Mucosa of descending colon (tissue), 3 donors: ENCODE measurements at places on chromosomes 3 and 15. TPM values are rescaled to one million over a fixed set of nuclear protein-coding genes. Genes with fewer than 3 reads are reported as not detected.
A peak's percentile ranks its signal among the peaks of the same experiment; 100 is the strongest.

DNA sequence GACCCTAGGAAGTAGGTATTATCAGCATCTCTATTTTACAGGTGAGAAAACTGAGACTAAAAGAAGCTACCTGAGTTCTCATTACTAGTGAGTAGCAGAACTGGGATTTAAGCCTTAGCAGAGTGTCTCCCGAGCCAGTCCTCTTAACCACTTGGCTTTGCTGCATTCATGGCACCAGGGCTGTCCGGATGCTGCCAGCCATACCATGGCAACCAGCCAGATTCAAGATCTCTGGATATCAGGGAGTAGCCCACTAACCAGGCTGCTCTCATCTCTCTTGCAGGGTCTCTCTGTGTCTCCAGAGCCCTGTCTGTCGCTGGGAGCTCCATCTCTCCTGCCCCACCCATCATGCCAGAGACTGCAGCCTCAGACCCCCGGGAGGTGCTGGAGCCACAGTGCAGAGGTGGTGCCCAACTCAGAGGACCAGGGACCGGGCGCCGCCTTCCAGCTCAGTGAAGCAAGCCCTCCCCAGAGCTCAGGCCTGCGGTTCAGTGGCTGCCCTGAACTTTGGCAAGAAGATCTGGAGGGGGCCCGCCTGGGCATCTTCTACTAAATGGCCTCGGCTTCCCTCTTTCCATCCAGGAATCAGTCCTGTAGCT is 1.7 kb downstream of the MESP2 start:
- peak; percentile 33 for DNase-seq

The FAM107A gene
- 23.6 TPM for total RNA-seq

DNA sequence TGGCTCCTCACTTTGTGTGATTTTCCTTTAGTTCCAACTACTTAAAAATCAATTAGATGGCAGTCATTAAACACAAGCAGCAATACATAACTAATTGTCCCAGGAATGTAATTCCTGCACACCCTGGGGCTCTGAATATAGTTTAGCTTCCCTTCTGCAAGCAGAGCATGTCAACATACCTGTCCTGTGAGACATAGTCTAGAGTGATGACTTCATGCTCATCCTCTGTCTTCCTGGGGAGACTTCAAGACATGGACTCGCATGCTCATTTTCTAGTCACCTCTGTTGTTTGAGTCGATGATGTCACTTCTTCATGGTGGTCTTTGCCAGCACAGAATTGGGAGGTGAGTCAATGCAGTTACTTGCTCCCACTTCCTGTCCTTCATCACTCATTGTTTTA is 15.7 kb downstream of the C3orf52 start:
- no peak for DNase-seq

- DNase-seq: no peak
These were observed 4.8 kb downstream of the CSRNP1 start for GRCh38 chr3:39148435-39149058.

DNA sequence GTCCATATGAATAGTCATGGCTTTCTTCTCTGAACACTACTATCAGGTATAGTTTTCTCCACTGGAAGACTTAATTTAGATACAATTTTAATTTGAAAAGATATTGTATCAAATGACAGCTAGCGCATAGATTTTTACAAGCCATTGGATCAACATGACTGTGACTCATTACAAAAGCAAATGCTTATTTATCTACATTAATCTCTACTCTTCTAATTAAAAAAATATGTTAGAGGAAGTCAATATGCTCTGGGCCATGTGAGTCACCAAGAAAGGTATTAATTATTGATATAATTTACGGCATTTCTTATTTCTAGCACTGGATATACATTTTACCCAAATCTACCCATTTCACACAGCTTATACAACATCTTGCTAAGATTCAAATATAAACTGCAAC is 800.3 kb upstream of the GBE1 start:
- DNase-seq: no peak

DNA sequence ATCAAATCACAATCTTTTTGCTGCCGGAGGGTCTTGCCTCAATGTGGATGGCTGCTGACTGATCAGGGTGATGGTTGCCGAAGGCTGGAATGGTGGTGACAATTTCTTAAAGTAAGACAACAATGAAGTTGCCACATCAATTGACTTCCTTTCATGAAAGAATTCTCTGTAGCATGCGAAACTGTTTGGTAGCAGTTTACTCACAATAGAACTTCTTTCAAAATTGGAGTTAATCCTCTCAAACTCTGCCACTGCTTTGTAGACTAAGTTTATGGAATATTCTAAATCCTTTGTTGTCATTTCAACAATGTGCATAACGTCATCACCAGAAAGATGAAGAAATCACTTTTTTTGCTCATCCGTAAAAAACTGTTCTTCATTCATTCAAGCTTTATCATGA is 65.8 kb downstream of the B3GNT5 start:
- DNase-seq: no peak

DNA sequence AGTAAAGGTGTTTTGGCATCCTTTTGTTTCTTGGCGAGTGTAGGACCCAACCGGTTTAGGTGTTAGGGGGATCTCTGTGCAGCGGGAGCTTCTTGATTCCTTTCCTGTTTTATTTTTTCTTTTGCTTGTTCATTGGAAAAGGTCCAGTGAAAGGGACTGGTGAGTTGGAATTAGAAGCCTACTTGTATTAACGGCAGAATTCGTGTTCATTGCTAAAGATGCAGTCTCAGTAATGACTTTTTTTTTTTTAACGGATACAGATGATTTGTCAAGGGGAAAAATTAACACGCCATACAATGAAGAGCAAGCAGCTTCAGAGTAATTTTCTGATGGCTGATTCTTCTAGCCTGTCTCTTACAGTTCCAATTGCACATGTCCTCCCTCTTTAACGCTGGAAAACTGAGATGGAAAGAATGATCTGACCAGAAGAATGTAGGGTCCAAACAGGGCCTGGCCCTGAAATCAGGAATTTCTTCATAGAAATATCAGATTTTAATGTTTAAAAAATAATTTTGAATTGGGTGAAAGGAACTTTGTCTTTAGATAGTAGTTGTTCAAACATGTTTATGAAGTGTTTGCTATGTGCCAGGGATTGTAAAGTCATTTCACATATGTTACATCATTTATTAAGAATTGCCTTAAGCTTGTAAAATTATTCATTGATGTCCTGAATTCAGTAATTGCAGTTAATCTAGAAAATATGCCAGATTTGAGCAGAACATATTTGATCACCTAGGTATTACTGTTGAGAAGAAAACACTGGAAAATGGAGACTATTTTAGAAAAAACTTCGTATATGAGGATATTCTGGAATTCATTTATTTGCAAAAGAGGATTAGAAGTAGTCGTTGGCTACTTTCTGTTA is 1.4 kb downstream of the MAPK6 start:
- no peak for DNase-seq

DNA sequence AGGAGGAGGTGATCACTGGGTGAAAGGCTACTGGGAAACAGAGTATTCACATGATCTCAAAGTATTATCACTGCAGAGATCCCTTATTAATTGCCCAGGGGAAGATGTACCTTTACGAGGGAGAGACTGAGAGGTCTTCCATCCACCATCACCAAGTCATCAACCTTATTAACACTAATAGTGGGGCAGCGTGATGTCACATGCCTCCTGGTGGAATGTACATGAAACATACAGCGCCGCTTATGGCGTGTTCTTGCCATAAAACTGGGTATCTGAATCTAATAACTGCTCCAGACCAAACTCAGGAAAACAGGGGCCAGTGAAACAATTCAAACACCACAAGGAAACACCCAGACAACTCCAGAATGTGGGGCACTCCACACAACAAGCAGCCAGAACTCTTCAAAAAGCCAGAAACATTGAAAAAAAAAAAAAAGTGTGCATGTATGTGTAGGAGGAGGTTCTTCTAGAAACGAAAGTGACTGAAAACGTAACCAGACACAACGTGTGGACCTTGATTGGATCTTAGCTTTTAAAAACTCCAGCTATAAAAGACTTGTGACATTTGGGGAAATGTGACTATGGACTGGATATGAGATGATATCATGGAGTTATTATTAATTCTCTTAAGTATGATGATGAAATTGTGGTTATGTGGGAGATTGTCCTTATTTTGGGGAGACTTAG is 4.6 kb downstream of the STIMATE start:
- no peak for DNase-seq

DNA sequence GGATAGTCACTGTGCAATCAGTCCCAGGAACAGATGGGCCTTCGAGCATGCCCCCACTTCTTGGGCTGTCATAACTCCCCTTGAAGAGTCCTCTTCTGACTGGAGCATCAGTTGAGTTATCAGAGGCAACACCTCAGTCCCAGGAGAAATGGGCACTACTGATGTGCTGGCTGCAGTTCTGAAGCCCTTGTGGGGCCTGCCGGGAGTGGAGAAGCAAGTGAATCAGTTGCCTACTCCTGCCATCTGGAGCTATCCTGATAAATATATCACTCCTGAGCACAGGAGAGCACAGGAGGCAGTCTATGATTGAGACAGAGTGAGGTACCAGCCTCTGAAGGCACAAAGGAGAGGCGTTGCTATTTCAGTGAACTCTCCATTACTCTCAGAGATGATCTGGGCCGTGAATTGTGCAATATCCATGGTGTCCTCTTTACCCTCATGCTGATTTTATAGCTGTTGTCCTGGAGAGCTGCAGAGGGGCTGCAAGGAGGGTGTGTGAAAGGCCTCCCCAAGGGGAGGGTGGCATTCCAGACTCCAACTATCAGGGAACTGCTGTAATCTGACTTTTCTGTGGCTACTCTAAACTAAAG is 344.2 kb upstream of the ROPN1 start:
- DNase-seq: no peak

- peak; percentile 67 for DNase-seq
These were observed at the start of gene PARP15 for GRCh38 chr3:122577409-122578031. PARP15 (plus strand) TSS chr3:122577650; CDS start chr3:122577668, 18 bp downstream.

GRCh38 chr15:60661080-60661645 is 182.2 kb upstream of the ICE2 start:
- no peak for DNase-seq

The DNAJA4 gene
- total RNA-seq: 52.8 TPM

DNA sequence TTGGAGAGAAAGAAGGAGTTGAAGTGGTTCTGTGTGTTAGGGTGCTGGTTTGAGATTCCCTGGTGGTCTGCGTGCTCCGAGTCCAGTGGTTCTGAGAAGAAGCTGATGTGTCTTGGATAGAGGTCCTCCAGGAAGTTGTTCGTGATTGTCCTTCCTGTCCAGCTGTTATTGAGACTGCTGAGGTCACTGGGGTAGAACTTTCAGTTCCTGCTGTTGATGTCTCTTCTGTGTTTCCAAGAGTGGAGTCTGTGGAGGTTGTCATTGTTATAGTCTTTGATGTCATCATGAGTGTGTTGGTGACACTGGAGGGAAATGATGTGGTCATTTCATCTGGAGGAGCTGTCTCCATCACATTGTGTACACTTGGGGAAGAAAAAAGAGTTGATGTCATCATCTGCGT is 20.8 kb downstream of the MUC4 start:
- DNase-seq: no peak

- DNase-seq: no peak
These were observed 871 bp downstream of the MAP1A start for GRCh38 chr15:43518197-43518761.

The CPN2 gene
- not detected for total RNA-seq

GRCh38 chr3:47394140-47394870 is 13.5 kb downstream of the PTPN23 start:
- DNase-seq: no peak

The OR5H6 gene
- not detected for total RNA-seq

The HIGD1A gene
- total RNA-seq: 174 TPM

The LEKR1 gene
- 1.9 TPM for total RNA-seq

DNA sequence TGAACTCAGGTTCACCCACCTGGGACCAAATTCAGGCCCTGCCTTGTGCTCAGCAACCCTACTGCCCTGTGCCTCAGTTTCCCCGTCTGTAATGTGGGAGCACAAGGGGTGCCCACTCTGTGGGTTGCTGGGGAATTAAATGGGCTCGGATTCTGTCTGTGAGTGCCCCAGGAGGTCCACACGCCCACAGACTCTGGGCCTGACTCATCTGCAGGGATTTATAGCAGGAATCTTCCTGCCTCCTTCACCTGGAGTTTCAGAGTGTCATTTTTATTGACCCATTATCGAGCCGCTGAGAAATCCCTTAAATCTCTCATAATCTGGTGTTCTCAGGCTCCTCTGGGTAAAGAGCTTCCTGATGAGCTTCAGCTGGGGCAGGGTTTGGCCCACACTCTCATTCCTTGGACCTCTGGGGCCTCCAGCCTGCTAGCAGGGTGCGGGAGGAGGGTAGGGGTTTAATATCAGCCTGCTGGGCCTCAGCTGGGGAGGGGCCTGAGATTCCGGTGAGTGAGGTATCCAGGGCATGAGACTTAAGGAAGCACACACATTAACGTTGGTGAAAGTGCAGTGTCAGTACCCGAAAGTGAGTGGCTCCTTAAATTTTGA is 16.4 kb downstream of the C3orf18 start:
- no peak for DNase-seq
